ENCODE measurements at places on chromosomes 12 and 14. TPM values are rescaled to one million over a fixed set of nuclear protein-coding genes. Genes with fewer than 3 reads are reported as not detected.

Gene PLA2G1B
- not detected for total RNA-seq

Gene KLRC2
- not detected for total RNA-seq

Gene ENDOU
- total RNA-seq: 0.40 TPM

Gene GNG2
- total RNA-seq: 11.8 TPM

Gene EPS8
- total RNA-seq: 244 TPM

Gene MYO1H
- total RNA-seq: not detected

Gene CLEC6A
- not detected for total RNA-seq
